Cardiac ventricle fibroblast (primary cell): ENCODE measurements at places on chromosomes 12 and 14. TPM values are rescaled to one million over a fixed set of nuclear protein-coding genes. Genes with fewer than 3 reads are reported as not detected.

Gene PPP4R4
- total RNA-seq, result not detected in 2 replicates

Gene EID3
- total RNA-seq, result 4.7 and 7.2 TPM in 2 replicates

Gene PPP1CC
- 73.4 and 87.4 TPM in 2 replicates for total RNA-seq

Gene GLIPR1L1
- total RNA-seq, result not detected in 2 replicates

Gene SERPINA9
- not detected in 2 replicates for total RNA-seq
